Mesothelial cell of epicardium (in vitro differentiated cells): ENCODE measurements at places on chromosomes 12 and 14. TPM values are rescaled to one million over a fixed set of nuclear protein-coding genes. Genes with fewer than 3 reads are reported as not detected.

The GDF11 gene
- 17.0 to 18.7 TPM (median 18.1 TPM) in 3 replicates for total RNA-seq

The ZNF385A gene
- 30.5 to 35.4 TPM (median 34.2 TPM) in 3 replicates for total RNA-seq

The SYCP3 gene
- 0.14 to 0.16 TPM (median 0.16 TPM) in 3 replicates for total RNA-seq

The SLC38A4 gene
- total RNA-seq: 0.11 to 0.35 TPM (median 0.29 TPM) in 3 replicates

The PITPNM2 gene
- 5.9 to 7.5 TPM (median 7.0 TPM) in 3 replicates for total RNA-seq

The BMP4 gene
- total RNA-seq: 27.6 to 35.2 TPM (median 34.2 TPM) in 3 replicates

The RERGL gene
- total RNA-seq: 0.40 to 0.45 TPM in 2 of 3 replicates, not detected in the other

The TROAP gene
- total RNA-seq: 29.5 to 30.8 TPM (median 29.8 TPM) in 3 replicates

The SMCO2 gene
- total RNA-seq: not detected in 3 replicates

The HSP90AA1 gene
- total RNA-seq: 325 to 330 TPM (median 330 TPM) in 3 replicates

The TBX5 gene
- total RNA-seq: 8.4 to 9.7 TPM (median 9.3 TPM) in 3 replicates

The C12orf56 gene
- 0.41 to 0.93 TPM (median 0.45 TPM) in 3 replicates for total RNA-seq

The LRRIQ1 gene
- 3.8 to 4.2 TPM (median 4.0 TPM) in 3 replicates for total RNA-seq

The PPFIA2 gene
- 1.0 to 1.6 TPM (median 1.1 TPM) in 3 replicates for total RNA-seq

The DBX2 gene
- not detected in 3 replicates for total RNA-seq

The FGF23 gene
- not detected in 3 replicates for total RNA-seq

The RASSF9 gene
- 4.9 to 5.0 TPM (median 5.0 TPM) in 3 replicates for total RNA-seq

The SIX1 gene
- 0.16 to 0.47 TPM (median 0.24 TPM) in 3 replicates for total RNA-seq

The BMAL2 gene
- total RNA-seq: 3.8 to 4.2 TPM (median 4.1 TPM) in 3 replicates

The OAS2 gene
- total RNA-seq: 0.22 to 0.43 TPM (median 0.36 TPM) in 3 replicates

The RPL10L gene
- not detected in 3 replicates for total RNA-seq

The GMFB gene
- 56.1 to 56.5 TPM (median 56.1 TPM) in 3 replicates for total RNA-seq

The KCNJ8 gene
- 2.9 to 3.9 TPM (median 3.6 TPM) in 3 replicates for total RNA-seq

The IL23A gene
- total RNA-seq: 0.51 to 0.76 TPM (median 0.72 TPM) in 3 replicates

The INHBC gene
- total RNA-seq: 0.24 to 0.32 TPM (median 0.31 TPM) in 3 replicates

The LRTM2 gene
- 0.45 to 0.47 TPM in 2 of 3 replicates, not detected in the other for total RNA-seq

The PAPLN gene
- total RNA-seq: 10.6 to 10.9 TPM (median 10.6 TPM) in 3 replicates

The CIDEB gene
- total RNA-seq: not detected in 3 replicates

The LYZ gene
- 0.34 to 0.60 TPM (median 0.47 TPM) in 3 replicates for total RNA-seq

The NTN4 gene
- 4.8 to 6.0 TPM (median 5.9 TPM) in 3 replicates for total RNA-seq
